Neuronal stem cell (in vitro differentiated cells): ENCODE measurements at places on chromosomes 2 and 18.

DNA sequence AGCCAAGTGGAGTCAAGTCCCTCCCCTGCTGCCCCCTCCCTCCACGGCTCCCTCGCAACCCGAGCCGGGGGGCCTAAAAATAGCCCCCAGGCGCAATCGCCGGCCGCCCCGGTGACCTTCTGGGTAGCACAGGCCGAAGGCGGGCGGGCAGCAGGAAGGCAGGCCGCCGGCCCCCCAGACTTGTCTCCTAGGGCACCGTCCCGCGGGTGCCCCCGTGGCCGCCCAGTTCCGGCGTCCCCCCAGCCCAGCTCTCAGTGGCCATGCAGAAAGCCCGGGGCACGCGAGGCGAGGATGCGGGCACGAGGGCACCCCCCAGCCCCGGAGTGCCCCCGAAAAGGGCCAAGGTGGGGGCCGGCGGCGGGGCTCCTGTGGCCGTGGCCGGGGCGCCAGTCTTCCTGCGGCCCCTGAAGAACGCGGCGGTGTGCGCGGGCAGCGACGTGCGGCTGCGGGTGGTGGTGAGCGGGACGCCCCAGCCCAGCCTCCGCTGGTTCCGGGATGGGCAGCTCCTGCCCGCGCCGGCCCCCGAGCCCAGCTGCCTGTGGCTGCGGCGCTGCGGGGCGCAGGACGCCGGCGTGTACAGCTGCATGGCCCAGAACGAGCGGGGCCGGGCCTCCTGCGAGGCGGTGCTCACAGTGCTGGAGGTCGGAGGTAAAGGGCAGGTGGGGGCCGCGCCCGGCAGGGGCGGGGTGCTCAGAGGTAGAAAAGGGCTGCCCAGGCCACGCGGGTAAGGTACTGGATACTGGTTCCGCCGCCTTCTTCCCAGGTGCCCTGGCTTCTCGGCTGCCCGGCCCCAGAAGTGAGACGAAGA, at the start of gene SPEG:
TSS of gene SPEG (plus strand) at position 126 of the 808 bp plus-strand sequence. CDS start at position 261, 135 bp downstream.
- DNase-seq = no peak
- H3K27me3 ChIP-seq = peaks cover 81% of the 10 kb centered on the region
- H3K4me3 ChIP-seq = peak within 1 kb of the TSS; percentile 48
- no peaks in the 10 kb centered on the region for H3K36me3 ChIP-seq
- H3K4me1 ChIP-seq = peaks cover 7% of the 10 kb centered on the region

DNA sequence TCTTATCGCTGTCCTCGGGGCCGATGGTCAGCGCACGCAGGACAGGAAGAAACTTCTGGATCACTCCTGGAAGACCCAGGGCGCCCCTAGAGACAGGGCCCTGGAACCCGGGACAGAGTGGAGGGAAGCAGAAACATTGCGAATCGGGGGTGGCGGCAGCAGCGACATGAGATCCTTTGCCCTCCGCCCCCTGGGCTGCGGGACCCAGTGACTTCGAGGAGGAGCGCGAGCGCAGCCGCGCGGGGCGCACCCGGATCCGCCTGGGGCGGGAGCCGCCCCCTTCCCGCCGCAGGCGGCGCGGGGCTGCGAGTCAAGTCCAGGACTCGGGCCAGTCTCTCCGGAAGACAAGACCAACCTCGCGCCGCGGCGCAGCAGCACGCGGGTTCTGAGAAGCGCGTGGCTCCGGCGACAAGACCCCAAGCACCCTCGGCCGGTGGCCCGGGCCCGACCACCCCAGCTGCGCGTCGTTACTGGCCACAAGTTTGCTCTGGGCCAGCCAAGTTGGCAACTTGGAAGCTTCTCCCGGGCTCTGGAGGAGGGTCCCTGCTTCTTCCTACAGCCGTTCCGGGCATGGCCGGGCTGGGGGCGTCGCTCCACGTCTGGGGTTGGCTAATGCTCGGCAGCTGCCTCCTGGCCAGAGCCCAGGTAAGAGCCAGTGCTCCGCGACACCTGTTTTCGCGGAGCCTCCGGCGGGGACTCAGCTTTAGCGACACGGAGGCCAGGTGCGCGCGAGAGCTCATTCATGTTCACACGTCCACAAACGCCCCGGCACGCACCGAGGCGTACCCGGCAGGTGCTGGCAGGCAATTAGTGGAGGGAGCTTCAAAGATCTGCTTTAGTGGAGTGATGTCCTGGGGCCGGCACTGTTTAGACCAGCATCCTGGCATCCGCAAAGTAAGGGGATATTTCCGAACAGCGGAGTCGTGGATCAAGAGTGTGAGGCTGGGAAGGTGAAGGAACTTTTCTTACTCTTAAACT, at the start of gene PTH2R:
TSS of gene PTH2R (plus strand) at position 319 of the 978 bp plus-strand sequence. CDS start at position 571, 252 bp downstream.
- H3K4me1 ChIP-seq = peaks cover 2% of the 10 kb centered on the region
- peaks cover 48% of the 10 kb centered on the region for H3K27me3 ChIP-seq
- H3K36me3 ChIP-seq = no peaks in the 10 kb centered on the region
- H3K4me3 ChIP-seq = peak within 1 kb of the TSS; percentile 72

- DNase-seq = no peak
- no peak overlapping the region for H3K27ac ChIP-seq
- no peaks in the 10 kb centered on the region for H3K4me1 ChIP-seq
- no peaks in the 10 kb centered on the region for H3K36me3 ChIP-seq
- no peaks in the 10 kb centered on the region for H3K27me3 ChIP-seq
These were observed 54.6 kb upstream of the SPTBN1 start for GRCh38 chr2:54401554-54401953.

- no peak overlapping the region for H3K27ac ChIP-seq
- H3K4me1 ChIP-seq = no peaks in the 10 kb centered on the region
- no peak overlapping the region for H3K4me3 ChIP-seq
- no peaks in the 10 kb centered on the region for H3K27me3 ChIP-seq
These were observed 180.7 kb upstream of the EPHA4 start for GRCh38 chr2:221752781-221753180.

DNA sequence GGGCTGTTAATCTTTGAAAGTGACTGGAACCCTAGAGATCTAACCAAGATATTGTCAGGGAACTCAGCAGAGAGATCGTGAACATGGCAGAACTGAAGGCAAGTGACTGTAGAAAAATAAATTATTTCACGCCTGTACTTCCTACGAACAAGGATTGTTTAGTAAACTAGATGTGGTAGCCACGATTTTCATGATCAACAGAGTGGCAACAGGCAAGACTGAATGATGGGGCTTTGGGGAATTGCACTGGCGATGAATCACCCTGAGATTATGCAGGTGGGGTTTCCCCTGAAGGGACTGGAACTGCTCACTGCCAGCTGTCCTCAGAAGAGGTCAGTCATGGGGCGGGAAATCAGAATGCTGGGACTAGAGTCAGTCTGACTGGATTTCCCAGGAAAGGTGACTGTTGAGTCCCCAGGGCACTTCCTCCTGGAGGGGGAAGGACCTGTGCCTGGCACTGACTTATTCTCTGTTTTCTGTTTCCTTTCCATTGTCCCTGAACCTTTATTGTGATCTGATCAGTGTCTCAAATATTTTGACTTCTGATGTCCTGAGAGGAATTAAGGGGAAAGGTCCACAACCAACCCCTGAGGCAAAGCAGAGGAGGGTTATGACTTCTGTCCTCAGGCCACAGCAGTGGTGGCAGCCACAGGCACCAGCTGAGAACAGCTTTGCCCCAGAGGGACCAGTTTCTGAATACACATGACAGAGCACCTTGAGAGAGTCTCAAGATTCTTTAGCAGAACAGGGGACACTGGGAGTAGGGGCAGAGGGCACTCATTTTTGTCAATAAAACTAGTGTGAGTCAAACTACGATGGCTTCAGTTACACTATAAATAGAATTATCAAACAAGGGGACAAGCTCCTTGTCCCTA, 70.0 kb downstream of the NAB1 start:
- H3K36me3 ChIP-seq = no peaks in the 10 kb centered on the region
- H3K27me3 ChIP-seq = no peaks in the 10 kb centered on the region
- no peak overlapping the region for H3K4me3 ChIP-seq

DNA sequence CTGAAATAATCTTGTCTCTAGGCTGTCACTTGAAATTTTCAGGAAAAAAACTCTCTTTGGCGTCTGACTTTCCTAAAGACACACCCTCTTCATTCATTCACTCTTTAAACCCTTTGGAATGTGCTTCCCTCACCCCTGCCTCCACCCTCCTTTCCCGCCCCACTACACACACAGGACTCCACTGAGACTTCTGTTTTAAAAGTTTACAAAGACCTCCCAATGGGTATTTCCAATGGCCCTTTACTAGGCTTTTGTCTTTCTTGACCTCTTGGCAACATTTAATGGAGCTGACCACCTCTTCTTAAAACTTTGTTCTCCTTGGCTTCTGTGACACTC, 96.1 kb downstream of the RBMS1 start:
- H3K4me1 ChIP-seq = peaks cover 19% of the 10 kb centered on the region
- H3K36me3 ChIP-seq = no peaks in the 10 kb centered on the region
- H3K27ac ChIP-seq = no peak overlapping the region
- no peaks in the 10 kb centered on the region for H3K27me3 ChIP-seq

DNA sequence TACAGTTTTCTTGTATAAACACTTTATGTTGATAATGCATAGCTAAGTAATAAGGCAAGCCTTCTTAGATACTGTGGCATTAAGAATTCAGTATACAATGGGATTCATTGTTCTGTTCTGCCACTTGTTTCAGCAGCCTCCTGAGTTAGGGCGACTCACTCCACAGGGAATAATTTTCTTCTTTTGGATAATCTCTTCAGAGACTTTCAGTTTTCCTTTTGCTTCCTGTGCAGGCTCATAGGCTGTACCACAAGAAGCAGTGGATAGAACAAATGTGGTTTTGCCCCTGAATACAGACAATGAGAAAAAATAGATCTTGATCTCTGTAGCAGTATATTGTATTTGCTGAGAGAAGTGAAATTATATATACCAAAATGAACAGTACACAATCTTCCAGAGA, 298.0 kb downstream of the ZNF407 start:
- no peak overlapping the region for H3K27ac ChIP-seq
- no peak overlapping the region for H3K4me3 ChIP-seq
- no peak for DNase-seq

DNA sequence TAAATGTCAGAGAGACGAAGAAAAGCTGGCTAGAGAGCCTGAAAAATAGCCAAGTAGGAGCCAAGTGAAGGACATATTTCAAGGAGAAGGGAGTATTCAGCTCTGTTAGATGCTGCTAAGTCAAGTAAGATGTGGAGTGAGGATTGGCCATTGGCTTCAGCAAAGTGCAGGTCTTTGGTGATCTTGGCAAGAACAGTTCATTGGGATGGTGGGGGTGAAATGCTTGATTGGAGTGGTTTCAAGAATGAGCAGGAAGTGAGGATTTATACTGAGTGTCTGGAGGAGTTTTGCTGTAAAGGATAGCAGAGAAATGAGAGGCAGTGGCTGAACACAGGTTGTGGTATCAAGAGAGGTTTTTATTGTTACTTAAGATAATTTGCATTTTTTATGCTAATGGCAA, 139.7 kb downstream of the PRPF40A start:
- H3K4me1 ChIP-seq = peaks cover 3% of the 10 kb centered on the region
- DNase-seq = no peak

- no peaks in the 10 kb centered on the region for H3K4me1 ChIP-seq
- H3K36me3 ChIP-seq = peaks cover 93% of the 10 kb centered on the region
- no peak for DNase-seq
- no peak overlapping the region for H3K4me3 ChIP-seq
- H3K27me3 ChIP-seq = no peaks in the 10 kb centered on the region
These were observed 113.9 kb upstream of the TFCP2L1 start for GRCh38 chr2:121398853-121399252.

DNA sequence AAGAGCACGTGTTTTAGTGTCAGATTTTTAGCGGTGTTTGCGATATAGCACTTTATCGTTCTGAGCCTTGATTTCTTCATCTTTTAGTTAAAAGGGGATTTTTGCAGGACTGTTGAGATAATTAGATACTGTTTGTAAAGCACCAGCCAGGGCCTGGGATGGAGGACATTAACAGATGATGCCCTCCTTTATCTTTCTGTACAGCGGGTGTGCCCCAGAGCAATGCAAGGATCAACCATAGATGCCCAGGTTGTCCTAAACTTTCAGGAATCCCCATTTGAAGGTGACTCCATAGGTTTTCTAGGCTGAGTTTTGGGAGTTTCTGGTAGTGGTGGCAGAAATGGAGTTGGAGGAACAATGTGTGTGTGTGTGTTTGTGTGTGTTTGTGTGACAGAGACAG, 97.0 kb upstream of the SPRED2 start:
- no peaks in the 10 kb centered on the region for H3K4me1 ChIP-seq
- no peaks in the 10 kb centered on the region for H3K36me3 ChIP-seq
- H3K27me3 ChIP-seq = no peaks in the 10 kb centered on the region
- H3K27ac ChIP-seq = no peak overlapping the region
- no peak overlapping the region for H3K4me3 ChIP-seq
